CD4-positive, alpha-beta T cell treated with Interleukin-4 for 1 hour (primary cell): ENCODE measurements at places on chromosomes 3 and 15.

GRCh38 chr15:70376031-70376928 is 278.6 kb upstream of the TLE3 start:
- no peak for DNase-seq

GRCh38 chr3:127168271-127168670 is 24.7 kb upstream of the PRR23E start:
- DNase-seq = no peak

- DNase-seq = no peak
Measured at GRCh38 chr3:160641665-160642309, 35.2 kb upstream of the ARL14 start.

DNA sequence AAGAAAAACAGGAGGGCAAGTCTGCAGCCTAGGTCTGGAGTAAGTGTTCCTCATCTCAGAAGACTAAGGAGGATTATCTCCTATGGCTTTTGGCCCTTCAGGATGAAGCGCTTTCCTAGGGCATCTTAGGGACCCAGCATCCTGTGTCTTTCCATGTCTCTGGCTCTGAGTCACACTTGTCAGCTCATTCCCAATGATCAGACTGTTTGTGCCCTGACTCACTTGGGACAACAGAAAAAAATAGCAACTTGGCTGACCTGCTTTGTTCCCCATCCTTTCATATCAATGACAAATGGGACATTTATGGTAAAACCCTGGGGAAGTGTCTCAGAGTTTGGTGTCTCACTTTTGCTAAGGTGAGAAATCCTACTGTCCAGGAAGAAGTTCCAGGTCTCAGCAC is 76.2 kb upstream of the OXTR start:
- no peak for DNase-seq

- DNase-seq = no peak
Measured at GRCh38 chr3:139260793-139261736, 82.8 kb upstream of the MRPS22 start.
